ENCODE measurements at places on chromosomes 5 and 9.

- DNase-seq, result no peak
Observed at GRCh38 chr5:139705191-139705590, 57.0 kb downstream of the CXXC5 start.

GRCh38 chr9:134560206-134560605 is 81.4 kb upstream of the COL5A1 start:
- DNase-seq, result no peak

DNA sequence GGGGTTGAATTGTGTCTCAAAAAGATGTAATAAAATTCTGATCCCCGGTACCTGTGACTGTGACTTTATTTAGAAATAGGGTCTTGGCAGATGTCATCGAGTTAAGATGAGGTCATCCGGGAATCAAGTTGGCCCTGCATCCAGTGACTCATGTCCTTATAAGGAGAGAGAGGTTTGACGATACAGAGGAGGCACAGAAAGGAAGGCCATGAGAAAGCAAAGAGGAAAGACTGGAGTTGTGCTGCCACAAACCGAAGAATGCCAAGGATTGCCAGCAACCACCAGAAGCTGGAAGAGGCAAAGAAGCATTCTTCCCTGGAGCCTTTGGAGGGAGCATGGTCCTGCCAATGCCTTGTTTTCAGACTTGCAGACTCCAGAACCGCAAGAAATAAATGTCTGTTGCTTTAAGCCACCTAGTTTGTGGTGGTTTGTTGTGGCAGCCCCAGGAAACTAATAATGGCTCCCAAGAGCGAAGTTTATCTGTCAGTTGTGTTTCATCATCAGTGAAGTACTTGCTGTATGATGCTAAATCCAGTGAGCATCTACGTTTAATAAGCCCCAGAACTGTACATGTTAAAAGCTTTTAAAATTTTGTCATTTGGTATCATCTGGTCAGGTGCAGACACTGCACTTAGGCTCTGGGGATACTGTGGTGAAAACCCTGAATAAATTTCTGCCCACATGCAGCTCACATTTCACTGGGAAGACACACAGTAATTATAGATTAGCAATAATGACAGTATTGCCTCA is 114.8 kb downstream of the TLE4 start:
- DNase-seq, result no peak

GRCh38 chr5:25744908-25745307 is 1100.1 kb upstream of the CDH10 start:
- no peak for DNase-seq

GRCh38 chr9:35892051-35892450 is 14.0 kb upstream of the HRCT1 start:
- no peak for DNase-seq

DNA sequence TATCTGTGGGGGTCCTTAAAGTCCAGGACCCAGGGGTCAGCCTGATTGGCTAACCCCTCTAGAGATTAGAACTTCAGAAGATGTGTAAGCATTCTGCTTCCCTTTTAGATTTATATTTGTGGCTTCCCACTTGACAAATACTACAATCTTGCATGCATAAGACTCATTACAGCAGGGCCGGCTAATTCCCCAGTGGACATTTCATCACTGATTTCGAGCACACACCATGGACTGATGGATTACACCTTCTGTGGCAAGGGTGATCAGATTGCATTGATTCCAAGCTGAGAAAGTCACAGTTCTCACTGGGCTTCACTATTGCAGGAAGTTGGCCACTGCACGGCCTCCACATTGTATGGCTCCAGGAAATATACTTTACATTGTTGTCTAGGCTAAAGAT is 65.8 kb upstream of the DAPK1 start:
- no peak for DNase-seq

DNA sequence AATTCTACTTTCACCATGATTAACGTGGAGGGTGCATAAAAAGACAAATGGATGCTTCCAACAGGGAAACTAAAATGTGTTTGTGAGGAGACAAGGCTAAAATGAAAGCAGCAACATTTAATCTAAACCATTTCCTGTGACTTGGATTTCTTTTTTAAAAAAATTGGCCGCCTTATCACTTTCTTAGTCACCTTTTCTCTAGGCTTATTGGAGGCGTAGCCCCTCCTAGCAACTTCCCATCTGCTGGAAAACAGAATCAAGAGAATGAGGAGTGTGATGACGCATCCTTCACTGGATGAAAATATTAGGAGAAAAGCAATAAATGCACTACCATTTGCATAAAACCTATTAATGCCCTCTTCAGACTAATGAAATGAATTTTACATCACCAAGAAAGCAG is 791 bp upstream of the GPR150 start:
- DNase-seq, result no peak

DNA sequence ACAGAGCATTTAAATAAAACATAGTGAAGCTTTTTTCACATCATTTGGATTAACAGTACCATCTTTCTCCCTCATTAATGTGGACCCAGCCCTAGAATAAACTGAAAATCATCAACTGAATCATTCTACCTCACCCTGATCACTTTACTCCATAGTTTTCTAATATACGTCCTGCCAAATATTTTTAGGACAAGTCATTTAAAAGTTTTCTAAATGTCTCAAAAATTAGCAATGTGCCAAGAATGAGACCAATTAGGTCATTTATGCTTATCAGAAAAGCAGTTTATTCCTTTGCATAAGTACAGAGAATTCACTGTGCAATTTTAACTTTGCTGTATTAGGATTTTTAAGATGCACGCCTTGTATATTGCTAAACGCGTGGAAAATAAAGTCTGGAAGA is 284.4 kb downstream of the PIK3R1 start:
- no peak for DNase-seq

DNA sequence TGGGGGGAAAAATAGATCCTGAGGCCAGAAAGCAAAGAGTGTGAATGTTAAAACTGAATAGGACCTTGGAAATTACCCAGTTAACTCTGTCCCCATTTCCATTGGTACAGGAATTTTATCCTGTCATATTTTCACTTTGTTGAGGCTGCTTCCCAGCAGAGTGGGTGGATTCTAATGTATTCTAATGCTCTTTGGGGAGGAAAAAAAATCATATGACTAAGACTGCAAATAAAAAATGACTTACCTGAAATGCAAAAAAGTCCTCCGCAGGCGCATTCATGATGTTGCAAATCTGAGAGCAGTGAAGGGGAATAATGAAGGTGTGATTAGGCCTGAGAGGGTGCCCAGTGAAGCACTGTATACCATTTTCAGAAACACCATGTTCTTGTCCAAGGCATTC is 41.2 kb downstream of the PDE6A start:
- no peak for DNase-seq

- DNase-seq, result no peak
Observed at GRCh38 chr9:33742519-33742918, 52.8 kb upstream of the PRSS3 start.

DNA sequence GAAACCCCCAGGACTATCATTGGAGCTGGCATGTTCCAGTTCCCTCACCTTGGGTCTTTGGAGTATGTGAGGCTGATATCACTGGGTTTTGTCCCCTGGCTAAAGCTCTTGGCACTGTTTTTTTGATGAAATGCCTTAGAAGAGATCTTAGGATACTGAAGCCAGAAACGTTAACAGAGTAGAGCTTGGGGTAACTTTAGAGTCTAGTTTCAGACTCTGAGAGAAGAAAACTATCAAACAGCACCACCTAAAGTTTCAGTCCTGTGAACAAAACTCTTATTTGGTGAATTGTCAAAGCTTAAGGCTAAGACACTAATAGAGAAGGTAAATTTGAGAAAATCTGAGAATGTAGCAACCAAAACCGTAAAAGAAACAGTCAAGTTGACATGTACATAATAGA is 111.7 kb upstream of the PUM3 start:
- no peak for DNase-seq

GRCh38 chr9:86827893-86828292 is 119.4 kb downstream of the GAS1 start:
- no peak for DNase-seq

DNA sequence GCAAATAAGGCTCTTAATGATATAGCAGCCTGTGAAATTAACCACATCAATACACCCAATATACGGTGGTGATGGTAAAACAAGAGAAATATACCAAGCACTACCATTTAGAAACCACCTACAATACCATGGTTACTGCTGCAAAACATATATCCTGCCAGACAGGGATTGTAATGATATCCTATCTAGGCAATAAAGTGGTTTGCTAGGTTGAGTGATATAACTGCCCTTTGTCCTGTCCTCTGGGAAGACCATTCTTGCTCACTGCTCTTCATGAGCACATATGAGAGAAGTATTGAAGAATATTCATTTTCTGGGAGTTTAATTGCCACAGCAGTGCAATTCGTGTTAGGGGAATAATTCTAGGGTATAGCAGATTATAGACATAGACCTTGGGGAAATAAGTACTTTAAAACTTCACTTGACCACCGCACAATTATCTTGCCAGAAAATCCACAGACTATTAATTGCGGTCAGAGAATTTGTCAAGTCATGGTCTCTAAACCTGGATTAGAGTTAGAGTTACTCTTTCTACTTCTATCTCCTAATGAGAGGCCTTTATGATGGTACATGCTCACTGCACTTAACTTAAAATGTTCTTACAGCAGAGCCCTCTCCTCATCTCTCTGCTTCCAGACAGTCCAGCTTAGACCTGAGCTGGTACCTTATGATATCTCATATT is 413.0 kb downstream of the ZNF608 start:
- DNase-seq, result no peak

- DNase-seq, result no peak
Observed at GRCh38 chr5:68405784-68406743, 190.5 kb downstream of the PIK3R1 start.

DNA sequence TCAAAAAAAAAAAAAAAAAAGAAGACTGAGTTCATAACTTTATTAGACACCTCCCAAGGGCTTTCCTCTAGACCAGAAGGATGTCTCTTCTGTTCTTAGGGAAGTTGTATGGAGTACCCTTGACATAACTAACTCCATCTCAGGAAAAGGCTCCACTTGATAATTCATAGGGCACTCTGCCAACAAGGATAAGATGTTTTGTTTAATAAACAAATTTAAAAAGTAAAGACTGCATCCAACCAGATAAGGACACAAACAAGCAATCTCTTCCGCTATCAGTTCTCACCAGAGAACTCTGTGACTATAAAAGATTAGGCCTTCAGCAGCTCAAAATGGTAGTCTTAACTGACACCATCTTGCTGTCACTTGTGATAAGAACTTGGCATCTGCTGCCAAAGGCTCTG is 65.8 kb downstream of the SFXN1 start:
- no peak for DNase-seq

DNA sequence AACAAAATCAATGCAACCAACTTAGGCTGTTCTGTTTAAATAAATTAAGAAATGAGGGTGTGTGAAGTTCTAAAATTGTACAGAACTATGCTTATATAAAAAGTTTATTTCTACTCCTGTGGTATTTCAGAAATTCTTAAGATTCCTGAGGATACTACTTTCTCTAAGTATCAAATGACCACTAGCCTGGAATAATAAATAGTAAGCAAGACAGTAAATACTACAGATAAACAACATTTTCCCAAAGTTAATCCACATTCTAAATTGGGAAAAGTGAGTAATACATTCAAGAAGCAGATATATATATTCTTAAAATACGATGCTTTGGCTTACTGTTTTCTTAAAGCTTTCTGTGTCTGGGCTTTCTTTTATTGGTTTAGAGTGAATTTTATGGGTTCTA is 29.5 kb downstream of the CCNH start:
- DNase-seq, result no peak

GRCh38 chr5:68565427-68565826 is 349.9 kb downstream of the PIK3R1 start:
- no peak for DNase-seq

- no peak for DNase-seq
Observed at GRCh38 chr9:117951127-117951526, 246.9 kb downstream of the TLR4 start.

DNA sequence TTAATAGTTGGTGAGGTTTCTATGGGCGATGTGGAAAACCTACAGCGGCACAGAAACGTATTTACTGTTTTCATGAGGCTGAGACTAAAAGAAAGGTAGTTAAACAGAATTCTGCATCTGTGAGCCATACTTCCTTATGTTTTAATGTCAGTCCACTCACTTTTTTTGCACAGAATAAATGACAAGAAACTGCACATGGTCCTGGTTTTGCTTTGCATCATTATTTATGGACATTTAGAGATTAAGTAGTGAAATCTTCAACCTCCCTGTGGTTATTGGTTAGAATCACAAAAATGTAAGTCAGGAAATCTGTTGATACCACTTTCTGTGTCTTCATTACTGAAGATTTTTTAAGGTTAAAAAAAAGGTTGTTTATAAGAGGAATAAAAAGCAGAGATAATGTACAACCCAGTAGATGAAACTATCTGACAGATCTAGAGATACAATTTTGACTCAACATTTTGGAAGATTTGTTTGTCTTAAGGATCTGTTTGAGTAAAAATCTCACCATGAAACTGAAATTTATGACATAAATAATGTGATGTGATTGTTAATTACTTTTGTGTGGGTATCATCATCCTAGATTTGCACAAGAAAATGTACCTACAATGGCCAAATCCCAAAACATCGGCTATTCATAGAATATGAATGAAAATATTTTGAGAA is 2.4 kb downstream of the PRR16 start:
- no peak for DNase-seq

GRCh38 chr5:10166392-10166791 is 83.3 kb downstream of the ATPSCKMT start:
- no peak for DNase-seq

GRCh38 chr9:122819791-122820489 is 8.4 kb downstream of the PDCL start:
- no peak for DNase-seq

DNA sequence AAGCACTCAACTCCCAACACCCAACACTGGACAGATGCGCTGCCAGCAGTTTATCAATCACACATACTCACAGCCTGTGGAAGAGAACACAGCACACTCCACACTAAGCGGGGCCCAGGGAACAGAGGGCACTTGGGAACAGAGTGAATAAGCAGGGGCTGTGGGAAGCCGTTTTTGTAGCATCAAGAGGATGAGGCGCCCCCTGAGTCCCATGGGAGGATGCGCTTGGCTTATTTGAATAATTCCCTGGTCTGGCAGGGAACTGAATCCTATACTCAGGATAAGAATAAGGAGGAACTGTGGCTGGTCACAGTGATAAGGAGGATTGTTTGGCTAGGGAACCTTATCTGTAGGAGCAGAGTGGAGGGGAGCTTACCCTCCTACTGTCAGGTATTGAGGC is 96.1 kb upstream of the DNAH5 start:
- no peak for DNase-seq
